Right lobe of liver (tissue), 6 donors: ENCODE measurements at places on chromosomes 7 and 10. TPM values are rescaled to one million over a fixed set of nuclear protein-coding genes. Genes with fewer than 3 reads are reported as not detected.
A peak's percentile ranks its signal among the peaks of the same experiment; 100 is the strongest.

DNA sequence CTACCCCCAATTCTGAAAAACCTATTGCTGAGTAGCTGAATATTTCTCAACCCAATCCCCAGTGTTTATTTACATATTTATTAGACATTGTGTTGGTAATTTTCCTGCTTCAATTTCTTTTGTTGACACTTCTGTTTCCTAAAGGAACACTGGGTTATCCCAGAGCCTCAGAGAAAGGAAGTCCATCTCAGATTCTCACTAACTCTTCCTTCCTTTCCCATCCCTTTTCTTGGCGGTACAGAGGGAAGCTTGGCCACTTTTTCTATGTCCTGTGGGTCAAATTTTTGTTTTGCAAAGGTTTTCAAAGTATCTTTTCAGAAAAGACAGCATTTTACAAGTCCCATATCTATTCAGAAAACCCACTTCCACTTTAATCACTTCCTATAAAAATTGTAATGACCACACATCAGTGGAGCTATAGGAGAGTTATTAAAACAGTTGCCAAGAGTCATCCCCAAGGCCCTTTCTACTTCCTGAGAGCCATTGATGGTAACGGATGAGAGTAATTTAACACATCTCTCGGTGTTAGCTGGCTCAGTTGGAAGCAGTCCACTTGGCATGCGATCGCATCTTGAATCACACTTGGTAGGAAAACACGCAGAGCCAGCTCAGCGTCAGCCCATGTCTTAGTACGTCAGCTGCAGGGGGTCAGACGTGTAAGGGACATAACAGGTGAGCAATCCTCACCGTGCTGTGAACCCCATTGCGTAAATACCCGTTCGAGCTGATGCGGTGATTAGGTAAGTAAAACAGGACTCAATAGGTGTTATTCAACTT lies 231.1 kb upstream of the ADARB2 start:
- no peak overlapping the region for H3K4me3 ChIP-seq
- DNase-seq, result peak; percentile 44
- no peaks in the 10 kb centered on the region for H3K4me1 ChIP-seq
- H3K27ac ChIP-seq, result no peak overlapping the region

GRCh38 chr10:117374506-117375359 lies 507 bp downstream of the PDZD8 start:
- DNase-seq, result peak; percentile 57
- peak overlapping the region; percentile 82 for H3K4me3 ChIP-seq
- H3K27ac ChIP-seq, result peak overlapping the region; percentile 88
- no peaks in the 10 kb centered on the region for H3K4me1 ChIP-seq
- H3K36me3 ChIP-seq, result no peaks in the 10 kb centered on the region

Gene SAP25
- 3.3 TPM for total RNA-seq

Gene PCDH15
- total RNA-seq, result not detected

Gene CYP26C1
- 0.10 TPM for total RNA-seq

GRCh38 chr7:157690833-157691585 lies 354.2 kb downstream of the DNAJB6 start:
- no peaks in the 10 kb centered on the region for H3K36me3 ChIP-seq
- peak overlapping the region; percentile 16 for H3K4me3 ChIP-seq
- no peak for DNase-seq
- no peak overlapping the region for H3K27ac ChIP-seq
- no peaks in the 10 kb centered on the region for H3K4me1 ChIP-seq

Gene PPP1R3C
- 32.6 TPM for total RNA-seq

- H3K27ac ChIP-seq, result no peak overlapping the region
- H3K4me3 ChIP-seq, result no peak overlapping the region
- no peaks in the 10 kb centered on the region for H3K27me3 ChIP-seq
- H3K4me1 ChIP-seq, result no peaks in the 10 kb centered on the region
- H3K36me3 ChIP-seq, result no peaks in the 10 kb centered on the region
Observed at GRCh38 chr10:93300288-93300917, 181.7 kb downstream of the MYOF start.

Gene GIMAP8
- 10.0 TPM for total RNA-seq

DNA sequence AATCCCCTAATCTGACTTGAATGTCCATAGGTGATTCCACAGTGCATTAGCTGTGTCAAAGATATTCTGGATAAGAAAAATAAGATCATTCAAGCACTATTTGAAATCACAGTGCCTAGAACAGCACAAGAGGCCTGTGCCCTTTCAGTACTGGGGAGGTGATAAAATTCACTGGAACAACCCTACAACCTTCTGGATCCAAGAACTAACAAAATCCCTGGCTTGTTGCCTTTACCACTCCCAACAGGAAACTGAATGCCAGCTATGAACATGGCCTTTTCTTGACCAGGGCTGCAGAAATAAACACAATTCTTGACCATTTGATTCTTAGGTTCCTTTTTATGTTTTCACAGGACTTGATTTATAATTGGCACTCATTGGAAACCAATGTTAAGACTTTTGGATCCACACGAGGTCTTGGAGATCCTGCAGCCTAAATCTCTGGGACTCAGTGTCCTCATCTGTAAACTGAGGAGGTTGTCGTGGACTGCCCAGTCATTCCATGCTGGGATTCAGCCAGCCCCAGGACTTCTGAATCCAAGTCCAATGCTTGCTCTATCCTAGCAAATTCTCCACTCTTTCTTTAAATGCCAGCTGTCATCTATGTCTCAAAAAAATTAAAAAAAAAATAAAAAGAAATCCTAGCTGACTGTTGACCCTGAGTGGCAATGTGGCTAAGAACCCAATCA lies 624.7 kb downstream of the KCNMA1 start:
- H3K27me3 ChIP-seq, result no peaks in the 10 kb centered on the region
- no peak overlapping the region for H3K27ac ChIP-seq
- DNase-seq, result no peak
- H3K4me3 ChIP-seq, result no peak overlapping the region
- no peaks in the 10 kb centered on the region for H3K4me1 ChIP-seq

Gene INSYN2A
- total RNA-seq, result not detected

Gene NPC1L1
- total RNA-seq, result 48.7 TPM

DNA sequence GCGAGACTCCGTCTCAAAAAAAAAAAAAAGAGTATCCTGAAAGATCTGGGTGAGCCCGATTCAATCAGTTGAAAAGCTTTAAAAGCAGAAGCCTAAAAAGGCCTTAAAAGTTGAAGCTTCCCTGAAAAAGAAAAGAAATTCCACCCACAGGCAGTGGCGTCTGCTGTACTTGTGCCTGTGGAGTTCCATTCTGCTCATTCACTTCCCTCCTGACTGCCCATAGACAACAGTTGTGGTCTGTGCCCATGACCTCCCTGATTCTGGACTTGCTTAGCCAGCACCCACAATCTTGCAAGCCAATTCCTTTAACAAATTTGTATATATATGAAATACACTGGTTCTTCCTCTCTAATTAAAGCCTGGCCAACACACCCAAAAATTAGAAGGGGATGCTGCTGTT lies 141.7 kb downstream of the DLG5 start:
- H3K4me1 ChIP-seq, result no peaks in the 10 kb centered on the region
- H3K36me3 ChIP-seq, result no peaks in the 10 kb centered on the region
- no peak for DNase-seq
- H3K27ac ChIP-seq, result no peak overlapping the region

DNA sequence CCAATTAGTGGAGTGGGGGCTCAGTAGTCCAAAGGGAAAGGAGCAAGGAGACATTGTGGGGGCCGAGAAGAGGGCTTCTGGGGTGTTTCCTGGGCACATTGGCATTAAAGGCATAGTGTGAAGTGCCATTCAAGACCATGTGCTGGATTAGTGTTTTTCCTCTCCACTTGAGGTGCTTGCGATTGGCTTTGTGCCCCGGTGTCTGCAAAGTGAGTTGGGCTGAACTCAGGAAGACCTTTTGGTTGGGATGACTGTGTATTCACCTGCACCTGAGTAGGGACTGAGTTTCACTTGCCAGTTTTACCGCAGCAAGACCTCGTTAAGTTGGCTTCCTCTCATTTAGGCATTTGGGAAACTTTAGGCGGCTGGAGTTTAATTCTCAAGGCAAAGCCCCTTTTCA lies 73.0 kb downstream of the TCF7L2 start:
- no peak for DNase-seq
- H3K27ac ChIP-seq, result peak overlapping the region; percentile 90
- peaks cover 42% of the 10 kb centered on the region for H3K4me1 ChIP-seq
- H3K27me3 ChIP-seq, result no peaks in the 10 kb centered on the region
- no peaks in the 10 kb centered on the region for H3K36me3 ChIP-seq

DNA sequence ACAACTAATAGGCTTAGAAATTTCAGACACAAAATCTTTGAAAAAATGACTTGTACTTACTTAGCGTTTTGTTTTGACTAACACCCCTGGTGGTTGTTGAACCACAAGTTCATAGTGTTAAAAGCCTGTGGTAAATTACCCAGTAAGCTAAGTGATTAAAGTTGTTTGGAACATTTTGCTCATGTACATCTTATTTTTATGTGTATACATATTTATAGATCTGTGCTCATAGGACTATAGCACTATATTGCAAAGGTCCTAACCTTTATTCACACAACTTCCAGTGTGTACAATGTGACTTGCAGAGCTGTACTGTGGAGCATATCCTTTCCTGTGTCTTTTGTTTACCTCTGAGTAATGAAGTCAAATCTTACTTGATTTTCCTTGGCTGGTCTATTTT lies 79.6 kb downstream of the BMPR1A start:
- H3K4me1 ChIP-seq, result no peaks in the 10 kb centered on the region
- no peak overlapping the region for H3K4me3 ChIP-seq
- DNase-seq, result no peak
- H3K27me3 ChIP-seq, result no peaks in the 10 kb centered on the region

Gene OPALIN
- total RNA-seq, result not detected

GRCh38 chr10:13739183-13739582 lies 152.4 kb downstream of the PRPF18 start:
- no peaks in the 10 kb centered on the region for H3K27me3 ChIP-seq
- no peak overlapping the region for H3K4me3 ChIP-seq
- H3K4me1 ChIP-seq, result no peaks in the 10 kb centered on the region
- no peak overlapping the region for H3K27ac ChIP-seq
- DNase-seq, result no peak
- no peaks in the 10 kb centered on the region for H3K36me3 ChIP-seq

GRCh38 chr7:3806516-3806915 lies 505.5 kb downstream of the SDK1 start:
- DNase-seq, result no peak
- H3K27ac ChIP-seq, result no peak overlapping the region
- no peak overlapping the region for H3K4me3 ChIP-seq

DNA sequence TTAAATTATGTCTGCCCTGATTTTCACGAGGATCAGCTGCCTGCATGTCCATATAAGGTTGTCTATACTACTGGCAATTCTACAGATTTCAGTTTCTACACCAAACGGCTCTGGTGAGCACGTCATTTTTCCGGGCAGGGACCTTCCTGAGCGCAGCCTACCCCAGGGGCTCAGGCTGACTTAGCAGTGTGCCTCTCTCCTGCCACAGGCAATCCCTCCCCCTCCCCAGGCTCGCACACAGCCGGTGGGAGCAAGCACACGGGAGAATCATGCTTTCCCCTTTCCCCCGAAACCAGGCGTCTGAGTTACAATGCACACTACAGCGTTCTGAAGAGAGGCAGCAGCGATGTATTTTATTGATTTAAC lies 1.7 kb downstream of the KLF6 start:
- no peaks in the 10 kb centered on the region for H3K27me3 ChIP-seq
- DNase-seq, result peak; percentile 71
- peaks cover 41% of the 10 kb centered on the region for H3K36me3 ChIP-seq
- no peaks in the 10 kb centered on the region for H3K4me1 ChIP-seq
- H3K27ac ChIP-seq, result peak overlapping the region; percentile 100
- peak overlapping the region; percentile 72 for H3K4me3 ChIP-seq

Gene HNRNPF
- total RNA-seq, result 120 TPM

GRCh38 chr10:103967448-103968071 lies 620 bp downstream of the SLK start:
- DNase-seq, result no peak
- no peaks in the 10 kb centered on the region for H3K27me3 ChIP-seq
- no peaks in the 10 kb centered on the region for H3K4me1 ChIP-seq
- peak overlapping the region; percentile 82 for H3K4me3 ChIP-seq

Gene SLC26A3
- 2.1 TPM for total RNA-seq

DNA sequence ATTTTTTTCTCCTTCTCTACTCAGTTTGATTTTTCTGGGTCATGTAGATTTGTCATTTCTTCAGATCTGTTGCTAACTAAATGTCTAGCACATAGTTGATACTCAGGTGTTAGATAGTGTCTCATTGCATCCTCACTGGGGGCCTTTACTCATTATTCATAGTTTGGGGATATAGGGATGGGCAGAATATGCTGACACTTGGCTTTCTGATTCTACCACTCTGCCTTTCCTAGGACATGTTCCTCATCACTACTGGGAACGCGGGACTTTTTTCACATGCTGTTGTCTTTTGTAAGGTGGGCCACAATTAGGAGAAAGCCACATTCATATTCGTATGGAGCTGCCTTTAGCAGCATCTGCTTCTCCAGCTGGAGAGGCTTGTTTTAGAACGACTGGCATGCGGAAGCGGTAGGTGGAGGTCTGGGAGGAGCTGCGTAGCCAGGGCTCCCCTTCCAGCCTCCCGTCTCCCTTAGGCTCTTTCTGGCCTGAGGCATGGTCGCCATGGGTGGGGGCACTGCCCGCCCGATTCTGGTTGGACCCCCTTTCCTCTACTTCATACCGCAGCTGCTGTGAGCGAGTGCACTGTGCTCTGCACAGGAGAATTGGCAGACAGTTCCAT lies 78.8 kb downstream of the SND1 start:
- no peaks in the 10 kb centered on the region for H3K36me3 ChIP-seq
- H3K27ac ChIP-seq, result no peak overlapping the region
- no peak for DNase-seq
- H3K27me3 ChIP-seq, result no peaks in the 10 kb centered on the region
- no peak overlapping the region for H3K4me3 ChIP-seq

Gene KIF11
- total RNA-seq, result 0.35 TPM

DNA sequence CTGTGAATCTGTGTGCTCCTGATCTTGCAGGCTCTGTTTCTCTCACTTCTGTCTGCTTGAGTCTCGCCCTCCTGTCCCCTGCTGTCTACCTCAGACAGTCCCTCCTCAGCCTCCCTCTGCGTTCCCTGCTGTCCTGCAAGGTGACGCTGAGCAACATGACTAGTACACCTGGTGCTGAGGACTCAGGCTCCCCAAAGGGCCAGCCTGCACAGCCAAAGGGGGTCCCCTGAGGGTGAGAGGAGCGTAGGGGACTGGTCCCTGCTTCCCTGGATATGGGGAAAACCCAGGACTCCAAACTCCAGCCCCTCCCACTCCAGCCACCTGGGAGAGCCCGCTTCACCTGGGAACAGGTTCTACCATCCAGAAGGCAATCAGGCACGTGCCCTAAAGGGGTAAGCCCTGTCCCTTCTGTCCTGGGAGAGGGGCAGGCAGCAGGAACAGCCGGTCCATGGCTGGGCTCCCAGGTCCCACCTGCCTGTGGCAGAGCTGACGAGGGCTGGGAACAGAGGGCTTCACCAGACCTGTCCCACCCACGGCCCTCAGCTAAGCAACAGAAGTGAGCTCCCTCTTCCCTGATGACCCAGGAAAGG lies 156.5 kb downstream of the UBE2H start:
- no peaks in the 10 kb centered on the region for H3K4me1 ChIP-seq
- H3K27ac ChIP-seq, result no peak overlapping the region
- H3K36me3 ChIP-seq, result no peaks in the 10 kb centered on the region
